ENCODE measurements at places on chromosomes 2 and 18.

GRCh38 chr2:8414946-8415879, 266.6 kb upstream of the ID2 start:
- DNase-seq = no peak

- no peak for DNase-seq
Measured at GRCh38 chr2:101962309-101962708, 29.5 kb upstream of the IL1R2 start.

DNA sequence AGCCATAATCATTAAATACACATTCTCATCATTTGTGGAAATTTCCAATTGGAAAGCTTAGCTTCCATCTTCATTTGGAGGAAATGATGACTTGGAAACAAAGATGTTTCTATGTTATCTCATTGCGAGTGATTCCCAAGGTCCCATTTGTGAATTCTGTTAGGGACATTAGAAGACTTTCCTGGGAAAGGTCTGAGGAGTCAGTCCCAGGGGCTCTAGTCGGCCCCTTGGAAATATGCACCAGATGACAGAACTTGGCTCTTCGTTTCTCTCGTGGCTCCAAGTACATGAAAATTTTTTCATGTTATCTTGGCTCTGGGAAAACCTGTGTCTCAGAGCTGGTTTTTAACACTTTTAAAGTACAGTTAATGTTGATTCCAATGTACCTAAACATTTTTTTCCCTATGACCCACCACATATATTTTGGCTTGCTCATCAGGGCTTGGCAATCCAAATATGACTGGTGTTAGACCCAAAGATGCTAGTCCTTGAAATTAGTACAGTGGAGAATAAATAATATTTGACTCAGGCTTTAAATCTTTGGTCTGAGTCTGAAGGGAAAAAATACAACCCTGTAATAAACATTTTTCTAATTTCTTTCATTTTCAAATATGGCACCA, 15.4 kb upstream of the CAVIN2 start:
- DNase-seq = no peak

GRCh38 chr2:60838481-60838880, 42.9 kb upstream of the REL start:
- no peak for DNase-seq

DNA sequence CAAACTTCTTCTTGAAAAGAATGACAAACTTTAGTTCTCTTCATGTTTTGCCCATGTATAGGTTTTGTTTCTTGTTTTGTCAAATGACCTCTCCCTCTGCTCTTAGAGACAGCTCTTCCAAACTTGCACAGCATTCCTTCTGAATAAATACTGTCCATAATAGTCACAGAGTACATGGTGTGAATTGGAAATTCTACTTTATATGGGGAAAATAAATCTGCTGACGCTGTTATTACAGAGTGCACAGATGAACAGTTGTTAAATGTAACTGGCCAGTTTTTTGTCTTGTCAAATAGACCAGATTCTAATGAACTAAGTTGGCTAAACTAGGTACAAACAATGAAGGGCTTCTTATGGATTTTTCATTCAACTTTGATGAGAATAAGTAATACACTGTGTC, 115.8 kb upstream of the DTNA start:
- no peak for DNase-seq

- no peak for DNase-seq
Measured at GRCh38 chr18:13067966-13068365, 76.8 kb downstream of the CEP192 start.

DNA sequence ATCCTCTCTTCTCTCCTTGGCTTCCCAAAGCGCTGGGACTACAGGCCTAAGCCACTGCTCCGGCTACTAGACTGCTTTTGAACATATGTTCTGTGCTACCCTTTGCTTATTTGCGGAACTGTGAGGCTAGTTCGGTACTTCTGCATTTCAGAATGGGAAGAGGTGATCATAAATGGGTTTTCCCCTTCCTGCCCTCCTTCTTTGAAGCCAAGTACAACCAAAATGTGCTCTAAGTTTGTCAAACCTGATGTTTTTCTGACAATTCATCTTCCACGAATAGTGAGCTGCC, 1.7 kb upstream of the ESCO1 start:
- DNase-seq = no peak

GRCh38 chr2:205675861-205676516, 6.3 kb upstream of the NRP2 start:
- DNase-seq = no peak

- no peak for DNase-seq
Measured at GRCh38 chr2:137873536-137874244, 90.6 kb upstream of the HNMT start.

- DNase-seq = no peak
Measured at GRCh38 chr18:52602820-52603219, 262.8 kb downstream of the DCC start.

DNA sequence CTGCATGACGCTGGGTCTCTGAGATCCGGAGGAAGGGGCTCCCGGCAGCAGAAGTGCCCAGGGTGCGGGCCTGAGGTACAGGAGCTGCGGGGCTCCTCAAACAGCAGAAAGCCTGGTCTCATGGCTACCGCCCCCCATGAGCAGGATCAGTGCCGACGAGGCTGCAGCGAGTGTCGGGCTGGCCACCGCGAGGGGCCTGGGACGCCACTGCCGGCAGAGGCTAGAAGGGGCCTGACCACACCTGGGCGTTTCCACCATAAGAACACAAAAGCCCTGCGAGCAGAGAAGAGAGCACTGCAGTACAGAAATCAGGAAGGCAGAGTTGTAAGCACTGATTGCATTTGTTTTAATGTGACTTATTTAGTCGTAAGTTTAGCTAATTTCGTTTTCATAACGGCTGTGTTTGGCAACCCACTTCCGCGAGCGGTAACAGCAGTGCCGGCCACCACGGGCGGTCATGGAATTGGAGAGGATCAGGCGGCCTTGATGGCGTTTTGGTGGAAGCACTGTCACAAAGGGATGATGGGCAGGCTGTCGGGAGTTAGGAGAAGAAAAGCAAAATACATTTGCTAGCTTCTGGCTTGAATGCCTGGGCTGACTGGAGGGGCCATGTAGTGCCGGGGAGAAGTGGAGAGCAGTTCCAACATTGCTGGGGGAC, 117.4 kb downstream of the HDAC4 start:
- no peak for DNase-seq

GRCh38 chr18:2985628-2986027, 27.3 kb downstream of the LPIN2 start:
- DNase-seq = no peak

DNA sequence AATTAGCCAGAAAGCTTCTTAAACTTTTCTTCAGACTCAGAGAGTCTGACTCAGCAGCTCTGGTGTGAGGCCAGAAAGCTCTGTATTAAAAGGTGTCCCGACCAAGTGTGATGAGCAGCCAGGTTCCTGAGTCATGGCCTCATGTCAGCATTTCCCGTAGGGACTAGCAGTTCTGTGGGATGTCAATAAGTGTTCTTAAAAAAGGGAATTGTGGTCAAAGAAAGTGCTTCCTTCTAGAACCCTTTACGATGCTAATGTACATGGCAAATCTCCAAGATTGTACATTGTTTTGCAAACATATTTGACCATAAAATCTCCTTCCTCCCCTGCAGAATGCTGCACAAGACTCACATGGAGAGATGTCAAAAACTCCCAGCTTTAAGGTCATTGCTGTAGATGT, 80.1 kb downstream of the PLA2R1 start:
- DNase-seq = no peak

- DNase-seq = no peak
Measured at GRCh38 chr2:105317937-105318336, 11.6 kb downstream of the TGFBRAP1 start.

DNA sequence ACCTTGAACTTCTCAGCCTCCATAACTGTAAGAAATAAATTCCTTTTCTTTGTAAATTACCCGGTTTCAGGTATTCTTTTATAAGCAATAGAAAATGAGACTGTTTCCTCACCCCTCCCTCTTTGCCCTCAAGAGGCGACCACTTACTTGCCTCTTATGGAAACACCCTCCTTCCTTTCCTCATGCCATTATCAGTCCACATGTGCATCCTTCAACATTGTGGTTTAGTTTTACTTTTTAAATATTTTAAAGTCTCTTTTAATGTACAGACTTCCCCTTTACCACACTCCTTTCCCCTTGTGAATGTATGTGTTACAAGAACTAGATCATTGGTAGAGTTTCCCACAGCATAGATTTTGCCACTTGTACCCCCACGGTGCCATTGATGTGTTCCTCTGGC, 202.4 kb upstream of the SIX2 start:
- DNase-seq = no peak

DNA sequence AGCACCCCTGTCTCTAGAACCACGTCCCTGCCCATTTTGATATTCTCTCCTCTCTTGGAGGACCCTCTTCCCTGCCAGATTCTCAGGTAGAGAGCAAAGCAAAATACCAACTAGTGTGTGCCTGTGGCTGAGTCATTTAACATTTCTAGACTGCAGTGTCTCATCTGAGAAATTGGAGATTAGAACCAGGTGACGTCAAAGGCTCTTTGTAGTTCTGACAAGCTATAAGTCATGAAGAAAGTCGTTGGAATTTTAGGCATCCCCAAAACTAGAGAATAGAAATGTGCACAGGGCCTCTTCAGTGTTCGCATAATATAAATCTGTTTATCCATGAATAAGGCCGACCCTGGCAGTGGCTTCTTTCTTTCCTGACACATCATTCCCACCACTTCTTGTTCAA, 74.4 kb upstream of the TANC1 start:
- DNase-seq = no peak

GRCh38 chr2:221448844-221449390, 123.2 kb downstream of the EPHA4 start:
- no peak for DNase-seq

GRCh38 chr18:45218436-45218835, 396.8 kb upstream of the SLC14A2 start:
- DNase-seq = no peak

GRCh38 chr2:230779126-230779525, 66.5 kb downstream of the CAB39 start:
- DNase-seq = no peak

- no peak for DNase-seq
Measured at GRCh38 chr2:106267997-106268396, 73.9 kb upstream of the UXS1 start.
